Mesenteric fat pad (tissue), 1 donor: ENCODE measurements at places on chromosomes 6 and 20.

- DNase-seq = no peak
Measured at GRCh38 chr6:43265564-43265963, 22.3 kb downstream of the TTBK1 start.

- DNase-seq = no peak
Measured at GRCh38 chr6:9087470-9087869, 652.1 kb upstream of the SLC35B3 start.

- no peak for DNase-seq
Measured at GRCh38 chr6:146876271-146877151, 277.7 kb downstream of the ADGB start.

DNA sequence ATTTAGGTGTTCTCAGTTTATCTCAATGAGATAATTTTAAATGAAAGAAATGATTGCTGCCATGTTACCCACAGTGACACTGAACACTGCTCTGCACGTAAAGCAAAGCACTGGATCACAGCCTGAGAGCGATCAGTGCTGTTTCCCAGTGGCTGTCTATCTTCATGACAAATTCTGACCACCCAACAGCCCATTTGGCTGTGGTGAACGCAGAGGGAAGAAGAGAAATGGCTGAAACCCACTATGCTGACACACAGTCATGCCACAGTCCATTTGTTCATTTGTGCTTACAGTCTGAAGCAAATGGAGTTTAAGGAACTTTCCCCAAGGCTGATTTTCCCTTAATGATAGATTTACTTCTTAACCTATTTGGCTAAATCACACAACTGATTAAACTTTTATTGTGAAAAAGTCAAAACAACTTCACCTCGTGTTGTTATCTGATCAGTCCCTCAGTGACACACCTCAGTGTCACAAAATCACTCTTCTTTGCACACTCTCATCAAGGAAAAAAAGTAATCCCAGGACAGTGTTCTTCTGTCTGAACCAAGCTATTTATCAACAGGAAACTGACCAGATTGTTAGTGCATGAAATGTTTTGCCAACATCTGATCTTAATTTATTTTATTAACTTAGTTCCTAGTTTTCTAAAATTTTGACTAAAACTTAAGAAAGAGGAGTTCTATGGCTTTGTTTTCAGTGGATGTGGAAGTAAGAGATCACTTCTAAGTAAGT, 225.1 kb downstream of the TBX18 start:
- DNase-seq = no peak

DNA sequence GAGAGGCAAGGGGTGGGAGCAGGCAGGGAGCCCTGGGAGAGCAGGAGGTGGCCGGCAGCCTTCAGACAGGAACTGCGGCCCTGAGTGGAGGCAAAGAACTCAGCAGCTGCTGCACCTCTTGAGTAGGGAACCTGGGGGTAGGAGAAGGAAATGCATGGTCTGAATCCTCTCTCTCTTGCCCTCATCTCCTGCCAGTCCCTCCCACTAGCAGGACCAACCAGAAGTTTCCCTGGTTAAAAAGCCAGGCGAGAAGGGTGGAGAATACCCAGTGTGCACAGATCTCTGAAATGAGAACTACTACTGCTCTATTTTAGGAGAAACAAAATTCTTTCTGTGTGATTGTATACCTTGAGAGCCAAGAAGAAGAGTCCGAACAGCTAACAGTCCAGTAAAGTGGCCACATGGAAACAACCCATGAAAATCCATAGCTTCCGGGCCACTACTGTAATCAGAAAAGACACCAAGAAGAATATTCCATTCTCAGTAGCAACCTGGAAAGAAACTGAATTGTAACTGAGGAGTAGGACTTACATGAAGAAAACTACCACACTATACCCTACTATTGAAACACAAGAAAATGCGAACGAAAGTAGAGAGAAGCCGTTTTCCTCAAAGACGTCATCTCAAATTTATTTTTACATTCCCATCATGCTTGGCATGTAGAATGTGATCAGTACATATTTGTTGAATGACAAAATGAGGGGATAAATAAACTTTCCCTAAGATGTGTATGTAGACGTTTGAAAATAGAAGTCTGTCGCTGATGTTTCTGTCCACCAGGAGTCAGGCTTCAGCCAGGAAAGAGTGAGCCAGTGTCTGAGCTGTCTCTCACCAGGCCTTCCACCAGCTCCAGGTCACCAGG, 25.6 kb downstream of the WRNIP1 start:
- no peak for DNase-seq

DNA sequence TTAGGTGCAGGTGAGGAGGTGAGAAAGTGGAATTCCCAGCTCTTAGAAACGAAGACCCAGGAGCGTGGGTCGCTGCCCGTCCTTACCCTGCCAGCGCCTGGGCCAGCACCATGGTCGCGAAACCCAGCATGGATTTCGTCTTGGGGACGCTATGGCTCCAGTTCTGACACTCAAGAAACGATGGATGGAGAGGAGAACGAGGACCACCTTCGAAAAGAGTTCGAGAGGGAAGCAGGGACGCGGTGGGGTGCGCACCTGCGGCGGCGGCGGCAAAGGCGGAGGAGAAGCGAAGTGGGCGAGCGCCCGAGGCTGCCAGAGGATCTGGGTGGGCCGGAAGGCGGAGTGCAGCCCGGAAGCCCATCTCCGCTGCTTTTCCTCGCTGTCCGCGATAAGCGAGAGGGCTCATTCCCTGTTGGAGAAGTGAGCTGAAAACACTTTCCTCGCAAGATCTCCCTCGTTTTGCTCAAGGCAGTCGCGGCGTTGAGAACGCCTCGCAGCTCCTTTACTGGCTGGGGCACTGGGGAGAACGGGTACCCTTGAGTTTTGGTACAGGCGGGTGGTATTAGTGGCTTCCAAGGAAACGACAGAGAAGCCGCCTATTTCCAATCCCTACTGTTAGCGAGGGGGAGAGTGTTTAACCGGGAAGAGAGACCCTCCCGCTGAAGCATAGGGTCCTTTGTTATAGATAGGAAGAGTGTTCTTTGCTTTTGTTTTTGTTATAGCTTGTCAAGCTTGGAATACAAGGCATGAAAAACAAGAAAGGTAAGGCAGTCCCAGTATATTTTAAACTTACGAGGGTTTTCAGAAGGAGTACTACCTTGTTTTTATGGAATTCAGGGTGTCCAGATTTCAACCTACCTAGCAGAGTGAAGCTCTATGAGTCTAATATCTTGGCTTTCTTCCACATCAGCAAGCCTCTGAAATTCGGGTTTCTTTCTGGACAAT, 109.5 kb downstream of the TRIM27 start:
- DNase-seq = no peak

- DNase-seq = no peak
Measured at GRCh38 chr6:162917506-162917905, 189.7 kb downstream of the PACRG start.

DNA sequence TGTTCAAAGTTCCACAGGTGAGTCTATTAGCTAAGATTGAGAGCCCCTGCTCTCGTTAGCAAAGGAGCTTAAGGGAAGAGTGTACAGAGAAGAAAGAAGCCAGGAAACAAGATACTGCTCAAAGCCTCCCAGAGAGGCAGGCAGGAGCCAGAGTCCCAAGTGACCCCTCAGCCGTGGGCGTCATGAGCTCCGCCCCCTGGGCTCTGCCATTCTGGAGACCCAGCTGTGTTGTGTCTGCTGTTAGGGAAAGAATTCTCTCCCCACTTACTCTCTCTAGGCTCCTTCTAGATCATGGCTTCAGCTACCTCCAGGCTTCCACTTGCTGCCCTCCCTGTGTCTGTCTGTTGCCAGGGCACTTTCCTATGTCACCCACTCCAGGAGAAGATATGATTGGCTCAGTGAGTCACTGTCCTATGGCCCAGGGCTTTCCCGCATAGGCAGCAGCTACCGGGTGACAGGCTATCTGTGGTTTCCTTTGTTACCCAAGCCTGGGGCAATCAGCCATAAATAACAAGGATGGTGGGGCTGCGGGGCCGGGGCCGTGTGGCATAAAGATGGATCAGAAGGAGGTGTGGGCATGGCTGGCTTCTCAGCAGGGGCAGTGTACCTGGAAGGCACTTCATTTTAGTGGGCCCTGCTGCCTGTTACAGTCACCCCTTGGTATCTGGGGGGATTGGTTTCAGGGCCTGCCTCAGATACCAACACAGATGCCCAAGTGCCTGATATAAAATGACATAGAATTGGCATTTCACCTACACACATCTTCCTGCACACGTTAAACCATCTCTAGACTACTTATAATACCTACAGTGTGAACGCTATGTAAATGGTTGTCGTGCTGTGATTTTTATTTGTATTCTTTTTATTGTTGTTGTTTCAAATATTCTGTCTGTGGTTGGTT, 118.9 kb downstream of the ARMC2 start:
- no peak for DNase-seq

DNA sequence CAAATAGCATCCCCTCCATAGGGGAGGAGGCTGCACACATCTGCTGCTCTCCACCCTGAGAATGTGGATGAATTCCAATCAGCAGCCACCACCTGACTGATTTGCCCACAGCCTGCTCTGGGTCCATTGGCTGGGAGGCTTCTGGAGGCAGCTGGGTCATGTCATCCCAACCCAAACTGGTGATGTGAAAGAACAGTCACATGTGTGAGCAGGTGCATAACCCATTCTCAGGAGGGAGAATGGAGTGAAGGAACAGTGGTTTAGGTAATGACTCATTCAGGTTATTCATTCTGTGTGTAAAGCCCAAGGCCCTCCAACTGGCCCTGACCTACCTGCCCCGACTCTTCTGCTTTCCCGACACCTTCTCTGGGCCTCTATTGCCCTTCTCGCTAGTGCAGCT, 90.9 kb upstream of the GCM1 start:
- DNase-seq = no peak

GRCh38 chr6:43836507-43837240, 66.7 kb downstream of the VEGFA start:
- no peak for DNase-seq

DNA sequence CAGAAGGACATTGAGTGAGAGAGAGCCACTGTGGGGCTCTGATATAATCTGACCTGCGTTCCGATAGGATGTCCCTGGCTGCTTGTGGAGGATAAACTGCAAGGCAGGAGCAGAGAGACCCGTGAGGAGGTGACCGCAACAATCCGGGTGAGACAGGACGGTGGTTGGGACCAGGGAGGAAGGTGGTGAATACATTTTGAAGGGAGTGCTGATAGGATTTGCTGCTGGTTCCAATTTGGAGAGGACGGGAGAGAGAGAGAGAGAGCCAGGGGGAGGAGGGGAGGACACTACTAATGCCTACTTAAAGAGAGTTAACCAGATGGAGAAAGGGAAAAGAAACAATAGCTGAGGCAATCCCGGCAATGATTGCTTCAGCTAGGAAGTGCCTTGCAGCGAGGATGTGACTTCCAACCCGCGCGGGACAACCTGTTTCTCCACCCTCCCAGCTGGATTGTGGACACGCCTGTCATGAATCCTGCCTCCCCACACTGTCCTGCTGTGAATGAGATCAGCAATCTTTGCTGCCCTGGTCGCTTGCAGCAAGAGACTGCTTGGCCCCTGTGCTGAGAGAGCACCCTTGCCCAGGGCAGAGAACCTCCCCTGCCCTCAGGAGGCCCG, 199.0 kb upstream of the KCNG1 start:
- DNase-seq = no peak

- no peak for DNase-seq
Measured at GRCh38 chr6:5818959-5819358, 187.8 kb downstream of the NRN1 start.

DNA sequence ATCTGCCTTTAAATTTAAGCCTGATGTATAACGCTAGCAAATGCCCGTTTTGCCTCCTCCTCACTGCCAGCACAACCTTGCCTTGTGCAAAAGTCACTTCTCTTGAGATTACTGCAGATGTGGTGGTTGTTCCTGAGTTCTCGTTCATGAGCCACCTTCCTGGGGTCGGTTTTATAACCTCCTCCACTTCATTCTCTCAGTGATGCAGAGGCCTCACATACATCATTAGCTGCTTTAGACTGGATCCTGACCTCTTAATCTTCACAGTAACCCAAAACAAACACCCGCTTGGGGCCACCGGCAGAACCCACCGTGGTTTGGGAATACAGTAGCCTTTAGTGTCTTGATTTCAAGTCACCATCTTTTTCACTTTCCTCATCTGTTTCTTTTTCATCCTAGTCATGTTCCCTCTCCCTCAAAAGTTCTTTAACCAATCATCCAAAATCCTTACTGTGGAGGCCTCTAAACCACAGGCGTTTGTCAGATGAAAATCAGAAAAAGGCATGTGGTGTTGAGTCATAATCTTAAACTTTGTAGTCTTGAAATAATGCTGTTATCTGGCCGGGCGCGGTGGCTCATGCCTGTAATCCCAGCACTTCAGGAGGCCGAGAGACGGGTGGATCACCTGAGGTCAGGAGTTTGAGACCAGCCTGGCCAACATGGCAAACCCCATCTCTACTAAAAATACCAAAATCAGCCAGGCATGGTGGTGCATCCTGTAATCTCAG, 430.3 kb upstream of the SOX4 start:
- no peak for DNase-seq

DNA sequence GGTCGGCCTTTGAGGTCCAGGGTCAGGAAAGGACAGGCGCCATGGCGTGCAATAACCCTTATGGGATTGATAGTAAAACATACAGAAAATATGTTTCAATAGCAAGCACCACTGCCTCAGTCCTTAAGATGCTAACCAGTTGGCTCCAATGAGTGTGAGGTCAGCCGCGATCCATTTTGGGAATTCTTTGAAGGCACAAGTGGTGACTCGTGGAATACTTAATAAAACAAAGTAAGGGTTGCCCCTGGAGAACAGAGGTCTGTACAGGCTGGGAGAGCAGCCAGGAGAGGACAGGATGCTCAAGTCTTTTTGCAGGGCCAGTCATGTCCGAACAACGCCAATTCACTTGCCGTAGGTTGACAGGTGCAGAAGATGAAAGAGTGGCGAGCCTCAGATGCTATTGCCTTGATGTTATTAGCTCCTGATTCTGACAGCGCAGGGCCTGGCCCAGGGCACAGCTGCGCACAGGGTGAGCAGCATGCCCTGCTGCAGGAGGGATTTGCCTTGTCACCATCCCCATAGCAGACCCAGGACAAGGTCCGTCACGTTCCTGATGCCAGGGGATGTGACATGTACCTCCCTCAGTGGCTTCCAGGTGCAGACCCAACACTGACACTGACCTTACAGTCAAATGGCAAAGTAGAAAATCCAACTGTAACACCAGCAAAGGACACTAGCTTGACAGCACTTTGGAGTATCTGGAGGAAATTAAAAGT, 21.8 kb downstream of the SYNDIG1 start:
- no peak for DNase-seq

GRCh38 chr20:50344232-50345071, 153.8 kb downstream of the CEBPB start:
- no peak for DNase-seq

DNA sequence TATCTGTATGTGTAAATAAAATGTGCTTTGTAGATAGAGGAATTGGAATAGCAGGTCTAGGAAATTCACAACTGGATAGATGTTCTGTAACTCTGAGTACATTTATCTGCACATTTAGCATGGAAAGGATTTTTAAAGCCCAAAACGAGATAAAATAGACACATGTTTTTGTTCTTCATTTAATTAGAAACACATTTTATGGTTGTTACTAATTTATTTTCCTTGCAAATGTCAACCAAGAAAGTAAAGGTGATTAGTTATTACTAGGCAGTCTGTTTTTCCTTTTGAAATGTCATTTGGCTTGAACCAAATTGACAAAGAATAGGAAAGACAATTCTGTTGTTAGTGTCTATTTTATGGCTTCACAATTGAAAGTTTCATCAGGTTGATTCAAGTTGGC, 769 bp downstream of the PRL start:
- DNase-seq = no peak
